Tibial nerve (tissue), 4 donors: ENCODE measurements at places on chromosomes 13 and 19. TPM values are rescaled to one million over a fixed set of nuclear protein-coding genes. Genes with fewer than 3 reads are reported as not detected.

The ZFR2 gene
- not detected for total RNA-seq

The OVOL3 gene
- total RNA-seq: not detected

The B3GNT8 gene
- 6.6 TPM for total RNA-seq

The TMEM259 gene
- 229 TPM for total RNA-seq

The RAVER1 gene
- total RNA-seq: 34.2 TPM

The IL17D gene
- 1.7 TPM for total RNA-seq

The PGLYRP2 gene
- not detected for total RNA-seq

The TEAD2 gene
- 39.0 TPM for total RNA-seq

The FGF22 gene
- total RNA-seq: 0.30 TPM

The GPR12 gene
- total RNA-seq: under 0.01 TPM

The SYCN gene
- not detected for total RNA-seq

DNA sequence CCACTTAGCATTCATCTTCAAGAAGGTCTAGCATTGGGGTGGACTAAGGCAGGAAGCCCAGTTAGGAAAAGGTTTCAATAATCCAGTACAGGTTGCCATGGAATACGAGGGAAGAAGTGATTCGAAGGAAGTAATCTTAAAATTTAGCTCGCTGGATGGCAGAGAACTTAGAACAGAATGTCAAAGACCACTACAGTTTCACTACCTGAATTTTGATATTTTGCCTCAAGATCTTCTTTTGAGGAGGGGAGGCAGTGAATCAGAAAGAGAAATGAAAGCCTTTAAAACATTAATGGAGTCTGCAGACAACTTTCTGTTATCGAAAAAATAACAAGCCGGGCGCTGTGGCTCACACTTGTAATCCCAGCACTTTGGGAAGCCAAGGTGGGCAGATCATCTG, 7.0 kb upstream of the RAB8A start:
- H3K36me3 ChIP-seq: no peaks in the 10 kb centered on the region
- H3K4me3 ChIP-seq: no peak overlapping the region
- H3K4me1 ChIP-seq: no peaks in the 10 kb centered on the region
- H3K27me3 ChIP-seq: no peaks in the 10 kb centered on the region
- no peak for DNase-seq

GRCh38 chr19:16862826-16863415, 25.9 kb upstream of the F2RL3 start:
- no peak overlapping the region for H3K27ac ChIP-seq

DNA sequence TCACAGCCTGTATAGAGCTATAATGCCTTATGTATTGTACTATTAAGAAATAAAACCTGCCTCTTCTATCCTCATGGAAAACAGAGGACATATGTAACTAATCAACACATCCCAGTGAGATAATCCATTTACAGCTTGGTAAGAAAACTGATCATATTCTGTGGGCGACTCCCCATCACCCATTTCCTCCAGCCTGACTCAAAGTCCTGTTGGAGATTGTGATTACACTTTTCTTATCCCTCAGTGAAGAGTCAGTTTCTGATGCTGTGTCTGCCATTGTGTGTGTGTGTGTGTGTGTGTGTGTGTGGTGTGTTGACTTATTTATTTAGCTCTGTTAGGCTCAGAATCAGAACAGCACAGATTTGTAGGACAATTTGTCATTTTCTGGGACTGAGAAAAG, 212.8 kb downstream of the FGF9 start:
- H3K4me1 ChIP-seq: no peaks in the 10 kb centered on the region
- no peak overlapping the region for H3K27ac ChIP-seq
- no peak for DNase-seq
- H3K36me3 ChIP-seq: no peaks in the 10 kb centered on the region

DNA sequence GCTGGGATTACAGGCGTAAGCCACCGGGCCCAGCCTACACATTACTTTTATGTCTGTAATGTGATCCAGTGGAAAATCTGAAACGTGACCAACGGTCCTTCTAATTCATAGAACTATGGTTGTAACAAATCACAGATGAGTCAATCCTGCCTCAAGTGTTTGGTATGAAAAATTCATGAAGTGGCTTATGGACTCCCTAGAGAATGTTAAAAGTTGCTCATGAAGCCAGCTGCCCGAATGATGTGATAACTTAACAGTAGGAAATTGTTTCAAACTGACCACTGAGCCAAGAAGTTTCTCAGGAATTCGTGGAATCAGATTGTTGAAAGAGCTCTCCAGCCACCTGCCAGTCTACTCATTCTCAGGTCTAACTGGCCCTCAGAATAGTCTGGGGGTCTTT, 59.4 kb upstream of the FARP1 start:
- no peaks in the 10 kb centered on the region for H3K4me1 ChIP-seq
- H3K36me3 ChIP-seq: no peaks in the 10 kb centered on the region
- H3K27ac ChIP-seq: no peak overlapping the region
- no peak overlapping the region for H3K4me3 ChIP-seq
- no peak for DNase-seq

DNA sequence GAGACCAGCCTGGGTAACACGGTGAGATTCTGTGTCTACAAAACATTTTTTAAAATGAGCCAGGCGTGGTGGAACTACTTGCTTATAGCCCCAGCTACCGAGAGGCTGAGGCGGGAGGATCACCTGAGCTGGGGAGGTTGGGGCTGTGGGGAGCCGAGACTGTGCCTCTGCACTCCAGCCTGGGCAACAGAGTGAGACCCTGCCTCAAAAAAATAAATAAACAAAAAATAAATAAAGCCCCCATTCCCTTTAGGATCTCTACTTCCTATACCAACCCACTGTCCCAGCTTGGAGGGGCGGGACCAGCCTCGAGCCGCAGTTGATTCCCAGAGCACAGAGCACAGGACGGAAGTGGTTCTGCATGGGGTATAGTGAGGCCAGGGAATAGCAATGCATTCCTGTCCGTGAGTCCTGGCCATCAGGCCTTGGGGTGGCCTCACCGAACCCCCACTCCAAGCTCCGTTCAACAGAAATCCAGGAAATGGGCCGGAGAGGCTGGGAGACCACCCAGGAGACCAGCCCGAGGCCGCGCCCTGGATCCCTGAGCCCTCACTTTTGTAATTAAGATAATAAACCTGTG, 4.9 kb upstream of the PTBP1 start:
- no peaks in the 10 kb centered on the region for H3K36me3 ChIP-seq
- no peaks in the 10 kb centered on the region for H3K27me3 ChIP-seq
- no peak overlapping the region for H3K4me3 ChIP-seq
- H3K4me1 ChIP-seq: peaks cover 18% of the 10 kb centered on the region

GRCh38 chr19:28500296-28500695, 712.7 kb downstream of the UQCRFS1 start:
- no peaks in the 10 kb centered on the region for H3K27me3 ChIP-seq
- H3K36me3 ChIP-seq: no peaks in the 10 kb centered on the region
- no peak overlapping the region for H3K27ac ChIP-seq
- H3K4me1 ChIP-seq: no peaks in the 10 kb centered on the region
- no peak for DNase-seq

DNA sequence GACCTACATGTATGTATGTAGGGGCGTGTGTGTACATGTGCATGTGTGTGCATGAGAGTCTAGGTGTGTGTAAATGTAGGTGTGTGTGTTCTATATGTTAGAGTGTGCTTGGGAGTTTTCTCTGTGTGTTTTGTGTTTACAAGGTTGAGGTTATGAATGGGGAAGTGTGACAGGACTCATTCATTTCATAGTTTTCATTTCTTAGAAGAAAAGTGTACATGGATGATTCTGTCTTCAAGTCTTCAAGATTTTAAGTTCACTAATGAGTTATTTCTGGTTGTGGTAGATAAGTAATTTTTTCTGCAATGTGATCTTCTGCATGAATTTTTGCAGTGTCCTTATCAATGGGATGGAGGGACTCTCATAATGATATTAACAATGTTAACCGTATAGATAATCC, 118.2 kb upstream of the SLC10A2 start:
- no peaks in the 10 kb centered on the region for H3K36me3 ChIP-seq
- H3K4me3 ChIP-seq: no peak overlapping the region
- no peak for DNase-seq
- H3K27me3 ChIP-seq: no peaks in the 10 kb centered on the region

DNA sequence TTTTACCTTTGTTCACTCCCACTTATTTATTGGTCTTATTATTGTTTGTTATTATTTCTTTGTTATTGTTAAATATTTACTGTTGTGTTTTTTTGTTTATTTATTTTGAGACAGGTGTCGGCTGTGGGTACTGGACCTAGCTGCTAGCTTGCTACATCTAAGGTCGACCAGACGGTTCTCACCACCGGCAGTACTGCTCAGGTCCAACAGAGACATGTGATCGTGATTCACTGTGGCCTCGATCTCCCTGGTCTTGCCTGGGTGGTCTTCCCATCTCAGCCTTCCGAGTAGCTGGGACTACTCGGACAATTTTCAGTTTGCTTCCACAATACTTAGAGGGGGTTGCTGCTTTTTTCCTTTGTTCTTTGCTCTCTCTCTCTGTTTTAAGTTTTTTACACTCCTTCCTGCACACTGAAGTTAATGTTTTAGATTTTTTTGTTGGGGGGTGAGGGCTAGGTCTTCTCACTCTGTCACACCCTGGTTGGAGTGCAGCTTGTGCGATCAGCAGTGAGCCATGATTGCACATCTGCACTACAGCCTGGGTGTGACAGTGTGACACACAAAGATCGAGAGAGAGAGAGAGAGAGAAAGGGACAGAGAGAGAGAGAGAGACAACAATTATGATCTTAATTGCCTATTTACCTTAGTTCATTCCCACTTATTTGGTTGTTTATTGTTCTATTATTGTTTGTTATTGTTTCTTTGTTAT, 1432.4 kb downstream of the UQCRFS1 start:
- no peaks in the 10 kb centered on the region for H3K4me1 ChIP-seq
- no peak overlapping the region for H3K4me3 ChIP-seq
- no peaks in the 10 kb centered on the region for H3K27me3 ChIP-seq
- H3K27ac ChIP-seq: no peak overlapping the region
- no peak for DNase-seq

DNA sequence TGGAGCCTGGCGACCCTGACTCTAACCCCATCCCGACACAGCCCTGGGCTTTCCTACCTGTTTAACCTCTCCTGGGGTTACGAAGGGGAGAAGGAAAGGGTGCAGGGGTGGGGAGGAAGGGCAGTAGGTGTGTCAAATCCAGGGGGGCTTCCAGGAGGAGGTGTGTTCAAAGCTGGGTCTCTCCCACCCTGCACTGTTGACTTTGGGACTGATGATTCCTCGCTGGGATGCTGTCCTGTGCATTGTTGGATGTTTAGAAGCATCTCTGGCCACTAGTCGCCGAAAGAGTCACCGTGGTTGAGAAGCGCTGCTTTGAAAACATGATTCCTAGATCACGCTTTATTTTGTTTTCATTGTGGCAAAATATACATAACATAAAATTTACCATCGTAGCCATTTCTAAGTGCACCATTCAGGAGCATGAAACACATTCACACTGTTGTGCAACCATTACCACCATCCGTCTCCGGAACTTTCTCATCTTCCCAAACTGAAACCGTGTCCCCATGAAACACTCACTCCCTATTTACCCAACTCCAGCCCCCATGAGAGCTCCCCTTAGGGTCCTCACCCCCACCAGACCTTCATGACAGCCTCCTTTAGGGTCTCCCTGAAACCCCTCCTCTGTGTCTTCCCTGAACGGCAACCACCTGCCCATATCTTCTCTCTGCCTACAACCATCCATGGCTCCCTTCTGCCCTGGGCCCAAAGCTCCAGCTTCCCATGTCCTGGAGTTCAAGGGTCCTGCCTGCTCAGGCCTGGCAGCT, 4.4 kb upstream of the FCER2 start:
- H3K27me3 ChIP-seq: no peaks in the 10 kb centered on the region
- H3K36me3 ChIP-seq: no peaks in the 10 kb centered on the region
- H3K4me3 ChIP-seq: no peak overlapping the region
- no peak for DNase-seq
- no peak overlapping the region for H3K27ac ChIP-seq

- no peaks in the 10 kb centered on the region for H3K27me3 ChIP-seq
- no peak for DNase-seq
- H3K36me3 ChIP-seq: no peaks in the 10 kb centered on the region
- H3K4me3 ChIP-seq: no peak overlapping the region
Observed at GRCh38 chr13:26853323-26853722, 92.7 kb upstream of the GPR12 start.

GRCh38 chr13:19597523-19597922, 35.9 kb upstream of the MPHOSPH8 start:
- no peak overlapping the region for H3K4me3 ChIP-seq
- no peaks in the 10 kb centered on the region for H3K36me3 ChIP-seq
- DNase-seq: no peak
- peaks cover 12% of the 10 kb centered on the region for H3K4me1 ChIP-seq
- no peak overlapping the region for H3K27ac ChIP-seq
- no peaks in the 10 kb centered on the region for H3K27me3 ChIP-seq

GRCh38 chr13:47399599-47399998, 502.7 kb upstream of the HTR2A start:
- no peaks in the 10 kb centered on the region for H3K36me3 ChIP-seq
- no peak overlapping the region for H3K4me3 ChIP-seq
- no peak for DNase-seq
- no peak overlapping the region for H3K27ac ChIP-seq
- H3K4me1 ChIP-seq: no peaks in the 10 kb centered on the region

DNA sequence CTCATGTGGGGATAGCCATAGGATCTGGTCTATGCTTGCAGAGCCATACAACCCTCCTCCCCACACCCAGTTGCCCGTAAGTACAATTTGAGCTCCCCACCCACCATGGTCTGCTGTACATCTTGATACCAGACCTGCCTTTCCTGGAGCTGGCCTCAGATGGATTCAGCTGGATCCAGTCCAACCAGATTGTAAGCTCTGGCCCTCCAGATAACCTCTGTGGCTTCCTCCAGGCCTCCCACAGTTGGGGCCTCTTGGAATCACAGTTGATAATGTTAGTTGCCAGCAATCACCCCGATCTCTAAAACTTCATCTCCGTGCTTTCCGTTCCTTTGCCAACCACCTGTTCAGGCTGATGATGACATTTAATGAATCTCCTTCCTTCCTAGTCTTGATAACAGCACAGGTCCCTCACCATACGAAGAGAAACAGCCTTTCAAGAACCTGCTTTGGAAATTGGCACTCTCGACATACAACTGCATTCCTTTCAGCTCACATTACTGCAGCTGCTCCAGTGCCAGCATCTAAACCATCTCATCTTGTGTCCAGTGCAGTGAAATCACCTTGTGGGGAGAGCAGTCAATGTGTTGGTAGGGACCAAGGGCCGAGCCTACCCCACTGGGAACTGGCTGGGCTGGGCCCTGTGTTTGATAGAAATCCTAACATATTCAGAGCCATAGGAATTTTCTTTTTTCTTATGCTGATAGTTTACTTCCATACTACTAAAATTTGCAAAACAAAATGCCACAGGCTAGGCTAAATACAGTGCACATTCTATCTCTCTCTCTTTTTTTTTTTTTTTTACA, 15.1 kb upstream of the FOXO1 start:
- H3K36me3 ChIP-seq: no peaks in the 10 kb centered on the region
- no peak overlapping the region for H3K27ac ChIP-seq
- no peaks in the 10 kb centered on the region for H3K27me3 ChIP-seq
